ENCODE measurements at places on chromosomes 3 and 15. TPM values are rescaled to one million over a fixed set of nuclear protein-coding genes. Genes with fewer than 3 reads are reported as not detected.

- no peak for DNase-seq
Measured at GRCh38 chr3:30634761-30635735, 28.6 kb downstream of the TGFBR2 start.

- no peak for DNase-seq
Measured at GRCh38 chr3:15576475-15576874, 24.9 kb downstream of the HACL1 start.

The GOLGA8N gene
- 0.63 TPM for total RNA-seq

GRCh38 chr3:181313335-181313734 is 323.8 kb upstream of the DNAJC19 start:
- DNase-seq = no peak

DNA sequence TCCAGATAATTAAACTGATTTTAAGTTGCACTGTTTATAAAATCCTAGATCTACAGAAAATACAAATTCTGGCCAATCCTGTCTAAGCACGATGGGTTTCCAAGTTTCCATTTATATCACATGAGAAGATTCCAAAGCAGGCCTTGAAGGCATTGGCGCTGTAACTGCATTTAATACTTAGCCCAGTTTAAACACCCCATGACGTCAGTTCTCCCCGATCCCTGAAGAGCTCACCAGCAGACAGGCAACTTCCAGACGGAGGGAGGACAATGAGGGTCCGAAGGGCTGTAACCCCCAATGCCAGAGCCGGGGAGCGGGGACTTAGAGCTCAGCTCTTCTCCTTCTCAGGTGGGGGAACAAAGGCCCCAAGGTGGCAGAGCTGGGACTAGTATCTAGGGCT is 117.3 kb downstream of the XXYLT1 start:
- DNase-seq = no peak

GRCh38 chr3:122112754-122113153 is 57.6 kb downstream of the CD86 start:
- DNase-seq = no peak

The REC114 gene
- total RNA-seq = not detected

DNA sequence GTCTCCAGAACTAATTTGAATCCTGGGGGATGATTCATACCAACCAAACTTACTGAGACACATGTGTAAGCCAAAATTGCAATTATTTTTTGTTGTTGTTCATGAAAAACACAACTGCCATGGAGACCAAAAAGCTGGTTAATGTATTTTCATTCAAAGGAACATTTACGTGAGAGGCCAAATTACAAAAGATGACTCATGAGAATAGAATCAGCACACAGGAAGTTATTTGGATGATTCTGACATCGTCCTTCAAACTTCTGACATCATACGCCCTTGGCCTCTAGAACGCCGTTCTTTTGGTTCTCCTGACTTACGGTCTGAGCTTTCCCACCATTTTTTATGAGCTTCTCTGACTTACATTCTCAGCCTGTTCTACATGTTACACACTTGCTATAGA is 3.0 kb upstream of the ZNF280D start:
- DNase-seq = no peak

DNA sequence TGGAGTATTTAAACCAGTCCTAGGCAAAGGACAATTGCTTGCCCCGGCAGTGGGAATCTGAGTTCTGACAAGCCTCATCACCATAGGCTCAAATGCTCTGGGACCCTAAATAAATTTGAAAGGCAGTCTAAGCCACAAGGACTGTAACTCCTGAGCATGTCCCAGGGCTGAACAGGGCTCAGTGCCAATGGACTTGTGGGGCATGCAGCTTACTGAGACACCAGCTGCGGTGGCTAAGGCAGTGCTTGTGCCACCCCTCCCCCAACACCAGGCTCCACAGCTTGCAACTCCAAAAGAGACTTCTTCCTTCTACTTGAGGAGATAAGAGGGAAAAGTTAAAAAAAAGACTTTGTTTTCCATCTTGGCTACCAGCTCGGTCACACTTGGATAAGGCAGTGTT is 289.7 kb upstream of the DCBLD2 start:
- no peak for DNase-seq

- no peak for DNase-seq
Measured at GRCh38 chr15:72229947-72230196, 1.1 kb downstream of the PKM start.

The LRRK1 gene
- 3.4 TPM for total RNA-seq

The TXNRD3 gene
- total RNA-seq = 3.4 TPM

- no peak for DNase-seq
Measured at GRCh38 chr15:97014001-97014400, 683.5 kb downstream of the NR2F2 start.

GRCh38 chr3:112136959-112137693 is 4.1 kb upstream of the GCSAM start:
- peak; percentile 27 for DNase-seq

GRCh38 chr3:156120528-156121251 is at the start of gene KCNAB1:
Gene KCNAB1 (plus strand): TSS chr3:156120578.
- DNase-seq = no peak

The TM6SF1 gene
- 0.90 TPM for total RNA-seq

The SLC24A5 gene
- not detected for total RNA-seq

- DNase-seq = no peak
Measured at GRCh38 chr3:152486364-152486763, 217.6 kb downstream of the MBNL1 start.

- DNase-seq = no peak
Measured at GRCh38 chr3:90253131-90253530, 1145.7 kb downstream of the EPHA3 start.

DNA sequence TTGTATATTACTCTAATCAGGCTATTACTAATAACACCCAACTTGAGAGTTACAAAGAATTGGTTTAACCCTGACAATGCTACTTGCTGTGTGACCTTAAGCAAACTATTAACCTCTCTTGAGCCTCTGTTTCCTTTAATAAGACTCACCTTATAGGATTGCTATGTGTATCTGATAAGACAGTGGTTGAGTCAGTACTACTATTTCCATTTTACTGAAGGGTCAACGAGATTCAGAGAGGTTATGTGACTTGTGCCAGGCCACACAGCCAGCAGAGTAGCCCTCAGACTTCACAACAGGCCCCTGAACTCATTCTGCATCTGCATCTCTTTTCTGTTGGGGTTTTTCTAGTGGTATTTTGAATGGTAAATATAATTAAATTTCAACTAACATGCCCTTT is 420.1 kb downstream of the MAGI1 start:
- DNase-seq = no peak

- no peak for DNase-seq
Measured at GRCh38 chr3:186965141-186965879, 35.0 kb downstream of the ST6GAL1 start.

DNA sequence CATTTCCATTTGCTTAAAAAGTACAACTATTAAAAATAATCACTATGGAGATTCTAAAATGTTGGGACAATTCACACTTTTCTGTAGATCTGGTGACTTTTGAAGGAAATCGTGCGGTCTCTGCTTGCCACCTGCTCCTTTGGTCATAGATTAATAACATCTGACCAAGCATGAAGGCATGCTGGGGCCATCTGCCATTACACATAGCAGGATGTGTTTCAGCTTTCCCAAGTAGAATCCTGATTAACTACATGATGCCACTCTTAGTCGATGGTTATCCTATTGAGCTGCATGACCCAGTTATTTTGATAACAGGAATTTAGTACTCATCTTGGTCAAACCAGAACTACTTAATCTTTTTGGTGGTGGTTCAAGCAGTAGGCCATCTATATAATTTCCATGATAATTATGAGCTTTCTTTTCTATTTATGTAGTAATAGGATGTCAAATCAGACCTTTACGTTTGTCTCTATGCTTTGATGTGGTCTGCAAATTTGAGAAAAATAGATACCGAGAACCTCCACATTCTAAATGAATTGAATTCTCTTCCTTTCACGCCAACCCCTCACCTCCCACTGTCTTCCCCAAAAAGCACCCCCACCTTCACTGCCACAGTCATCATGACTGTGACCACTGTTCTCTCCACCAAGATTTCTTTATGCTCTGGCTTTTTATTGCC is 158.1 kb downstream of the DIPK2A start:
- no peak for DNase-seq

DNA sequence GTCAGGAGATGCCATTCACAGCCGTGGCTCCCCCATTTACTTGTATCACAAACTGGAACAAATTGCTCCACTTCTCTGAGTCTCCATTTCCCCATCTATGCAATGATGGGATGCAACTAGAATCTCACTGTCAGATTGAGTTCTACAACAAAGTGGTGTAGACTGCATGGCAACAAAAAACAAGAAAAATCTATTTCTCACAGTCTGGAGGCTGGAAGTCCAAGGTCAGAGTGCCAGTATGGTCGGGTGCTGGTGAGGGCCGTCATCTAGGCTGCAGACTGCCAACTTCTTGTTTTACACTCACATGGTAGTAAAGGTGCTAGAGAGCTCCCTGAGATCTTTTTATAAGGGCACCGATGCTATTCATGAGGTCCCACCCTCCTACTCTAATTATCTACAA is 158.4 kb upstream of the BCL6 start:
- no peak for DNase-seq

DNA sequence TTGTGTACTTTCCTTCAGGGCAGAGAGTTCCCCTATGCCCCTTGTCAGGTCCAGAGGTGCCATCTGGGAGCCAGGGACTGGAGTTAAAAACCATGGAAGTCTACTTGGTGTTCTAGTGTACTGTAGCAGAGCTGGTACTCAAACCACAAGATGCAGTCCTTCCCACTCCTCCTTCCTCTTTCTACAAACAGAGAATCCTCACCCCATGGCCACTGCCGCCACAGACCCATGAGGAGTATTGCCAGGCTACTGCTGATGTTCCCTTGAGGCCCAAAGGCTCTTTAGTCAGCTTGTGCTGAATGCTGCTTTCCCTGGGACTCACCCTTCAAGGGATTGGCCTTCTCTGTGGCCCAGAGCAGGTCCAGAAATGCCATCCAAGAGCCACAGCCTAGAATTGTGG is 229.2 kb upstream of the ZPLD1 start:
- DNase-seq = no peak

The PLA2G4D gene
- 0.33 TPM for total RNA-seq

DNA sequence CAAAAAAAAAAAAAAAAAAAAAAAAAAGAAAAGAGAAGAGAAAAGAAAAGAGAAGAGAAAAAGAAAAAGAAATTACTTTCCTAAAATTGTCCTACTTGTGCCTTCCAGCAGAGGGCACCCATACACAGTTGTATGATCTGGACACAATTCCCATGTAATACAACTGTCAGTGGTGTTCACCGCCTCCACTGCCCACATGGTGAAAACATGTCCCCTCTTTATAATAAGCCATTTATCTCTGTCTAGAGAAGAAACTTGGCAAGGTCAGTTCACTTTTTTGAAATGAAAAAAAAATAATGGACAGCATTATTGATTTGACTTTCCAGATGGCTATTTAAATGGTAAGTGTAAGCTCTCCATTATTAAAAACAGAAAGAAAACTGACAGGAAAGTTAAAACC is 459.4 kb downstream of the GBE1 start:
- DNase-seq = peak; percentile 46

The LDHAL6B gene
- total RNA-seq = not detected

DNA sequence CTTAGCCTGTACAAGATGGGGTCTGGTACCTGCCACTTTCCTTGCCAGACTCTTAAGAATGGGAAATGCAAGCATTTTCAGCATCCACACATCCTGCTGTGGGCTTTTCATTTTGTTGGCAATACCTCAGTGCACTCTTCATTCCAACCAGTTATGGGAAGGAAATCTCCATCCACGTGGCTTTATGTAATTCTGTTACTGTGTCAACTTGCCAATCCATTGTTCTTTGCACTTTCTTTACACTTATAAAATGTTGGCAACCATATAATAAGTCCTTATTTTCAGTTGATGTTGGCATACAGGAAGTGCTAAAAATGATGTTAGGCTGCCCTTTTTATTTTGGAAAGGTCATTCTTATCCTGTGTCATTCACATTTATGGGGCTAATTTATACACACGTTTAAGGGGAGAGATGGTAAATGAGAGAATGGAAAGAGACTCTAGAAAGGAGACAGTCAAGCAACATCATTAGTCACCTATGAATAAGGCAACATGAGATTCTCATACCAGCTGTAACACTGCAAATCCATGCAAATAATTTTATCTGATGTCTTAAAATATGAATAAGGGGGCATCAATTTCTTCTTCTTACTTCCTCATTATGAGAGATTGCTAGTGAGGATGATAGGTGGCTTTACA is 238.7 kb downstream of the CHST2 start:
- no peak for DNase-seq

DNA sequence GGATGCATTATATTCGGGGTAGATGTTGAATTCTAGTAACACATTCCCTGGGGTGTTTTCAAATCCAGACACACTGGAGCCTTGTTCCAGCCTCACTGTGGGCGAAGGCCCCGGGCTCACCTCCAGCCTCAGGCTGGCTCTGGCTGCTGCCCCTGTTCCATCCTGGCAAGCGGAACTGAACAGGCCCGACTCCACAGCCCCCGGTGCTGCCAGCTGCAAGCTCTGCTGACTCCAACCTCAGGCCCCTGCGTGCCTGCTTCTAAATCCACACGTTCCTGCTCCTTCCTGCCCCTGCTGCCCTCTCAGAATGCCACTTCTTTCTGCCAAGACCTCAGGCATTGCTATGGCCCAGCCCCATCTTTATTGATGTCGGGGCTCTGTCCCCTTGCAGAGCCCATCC is 90.6 kb downstream of the LIPC start:
- DNase-seq = no peak

- DNase-seq = no peak
Measured at GRCh38 chr3:77066829-77067228, 26.9 kb downstream of the ROBO2 start.

DNA sequence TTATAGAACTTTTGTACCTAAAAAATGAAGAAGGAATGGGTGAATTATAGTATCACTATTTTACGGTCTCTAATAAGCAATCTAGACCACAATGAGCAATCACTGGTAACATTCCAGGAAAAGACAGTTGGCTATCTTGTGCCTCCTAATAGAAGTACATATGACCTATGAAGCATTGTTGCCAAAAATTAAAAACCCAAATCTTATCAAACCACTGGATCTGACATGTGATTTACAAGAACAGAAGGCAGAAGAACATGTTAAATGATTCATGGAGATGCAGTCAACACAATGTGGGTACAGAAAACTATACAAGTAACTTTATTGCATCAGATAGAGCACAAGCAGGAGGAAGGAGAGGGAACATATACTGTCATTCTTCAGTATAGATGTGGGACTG is 14.5 kb upstream of the HYKK start:
- no peak for DNase-seq

GRCh38 chr15:41928637-41929620 is 35.1 kb upstream of the SPTBN5 start:
- no peak for DNase-seq

DNA sequence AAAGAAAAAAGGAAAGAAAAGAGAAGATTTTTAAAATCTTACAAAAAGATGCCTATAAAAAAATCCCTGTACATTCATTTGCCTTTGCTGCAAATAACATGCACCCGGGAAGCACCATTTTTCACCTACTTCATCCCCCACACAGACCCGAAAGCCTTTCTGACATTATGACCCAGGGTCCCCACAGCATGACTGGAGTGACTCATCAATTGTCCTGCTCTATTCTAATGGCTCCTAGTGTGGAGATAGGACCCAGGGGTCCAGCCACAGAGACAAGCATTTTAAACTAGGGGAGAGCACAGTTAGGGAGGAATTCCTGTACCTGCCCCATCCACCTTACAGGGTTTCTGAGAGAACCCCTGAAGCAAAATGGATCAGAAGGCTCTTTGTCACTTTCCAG is 14.7 kb upstream of the PXYLP1 start:
- no peak for DNase-seq

The MUSTN1 gene
- 0.84 TPM for total RNA-seq

Measured in H1 (cell line).